EH (cell line): ENCODE measurements at places on chromosomes 1 and 21.

GRCh38 chr1:71461416-71461815 lies 380.6 kb upstream of the ZRANB2 start:
- no peak for DNase-seq

DNA sequence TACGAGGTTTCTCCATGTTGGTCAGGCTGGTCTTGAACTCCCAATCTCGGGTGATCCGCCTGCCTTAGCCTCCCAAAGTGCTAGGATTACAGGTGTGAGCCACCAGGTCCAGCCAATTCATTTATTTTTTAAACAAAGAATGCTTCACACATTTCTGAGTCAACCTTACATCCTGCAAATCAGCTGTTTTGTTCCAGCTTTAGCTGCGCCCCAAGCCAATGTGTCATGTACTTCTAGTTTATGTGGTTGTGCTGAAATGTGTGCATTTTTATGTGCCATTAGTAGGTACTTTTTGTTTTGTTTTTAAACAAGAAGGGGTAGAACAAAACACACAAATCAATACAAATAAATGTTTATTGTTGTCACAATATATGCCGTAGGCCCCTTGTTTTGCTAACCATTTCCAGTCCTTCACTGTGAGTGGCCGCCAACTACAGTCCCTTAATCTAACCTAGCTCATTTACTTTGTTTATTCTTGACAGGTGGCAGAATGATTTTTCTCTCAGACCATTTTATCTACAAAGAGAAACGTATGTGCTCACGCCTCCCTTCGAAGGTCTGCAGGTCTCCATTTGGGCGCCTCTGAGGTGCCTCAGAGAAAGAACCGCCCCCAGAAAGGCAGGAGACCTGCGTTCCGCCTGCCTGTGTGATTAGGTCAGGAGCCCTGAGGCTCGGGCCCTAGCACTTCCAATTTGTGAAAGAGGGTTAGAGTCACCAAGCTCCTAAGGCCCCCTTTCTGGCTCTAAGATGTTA lies 2.8 kb upstream of the CASQ2 start:
- DNase-seq = no peak

- DNase-seq = no peak
Observed at GRCh38 chr21:15857740-15858139, 128.0 kb downstream of the USP25 start.

- no peak for DNase-seq
Observed at GRCh38 chr1:245810789-245811337, 656.1 kb downstream of the KIF26B start.

DNA sequence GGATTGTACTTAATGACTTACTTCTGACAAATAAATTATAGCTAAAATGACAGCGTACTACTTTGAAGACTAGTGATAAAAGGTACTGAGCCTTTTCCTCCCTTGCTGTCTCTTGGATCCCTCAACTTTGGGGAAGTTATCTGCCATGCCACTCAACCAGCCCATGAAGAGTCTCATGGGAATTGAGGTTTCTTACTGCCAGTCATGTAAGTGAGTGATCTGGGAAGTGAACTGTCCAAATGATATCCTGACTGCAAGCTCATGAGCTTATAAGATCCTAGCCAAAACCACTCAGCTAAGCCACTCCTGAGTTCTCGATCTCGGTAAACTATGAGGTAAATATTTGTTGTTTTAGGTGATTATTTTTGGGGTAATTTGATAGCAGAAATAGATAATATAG lies 247.8 kb downstream of the NCAM2 start:
- DNase-seq = no peak

- no peak for DNase-seq
Observed at GRCh38 chr1:158274797-158275196, 14.9 kb upstream of the CD1C start.

GRCh38 chr21:29159842-29160241 lies 29.4 kb downstream of the MAP3K7CL start:
- DNase-seq = no peak

DNA sequence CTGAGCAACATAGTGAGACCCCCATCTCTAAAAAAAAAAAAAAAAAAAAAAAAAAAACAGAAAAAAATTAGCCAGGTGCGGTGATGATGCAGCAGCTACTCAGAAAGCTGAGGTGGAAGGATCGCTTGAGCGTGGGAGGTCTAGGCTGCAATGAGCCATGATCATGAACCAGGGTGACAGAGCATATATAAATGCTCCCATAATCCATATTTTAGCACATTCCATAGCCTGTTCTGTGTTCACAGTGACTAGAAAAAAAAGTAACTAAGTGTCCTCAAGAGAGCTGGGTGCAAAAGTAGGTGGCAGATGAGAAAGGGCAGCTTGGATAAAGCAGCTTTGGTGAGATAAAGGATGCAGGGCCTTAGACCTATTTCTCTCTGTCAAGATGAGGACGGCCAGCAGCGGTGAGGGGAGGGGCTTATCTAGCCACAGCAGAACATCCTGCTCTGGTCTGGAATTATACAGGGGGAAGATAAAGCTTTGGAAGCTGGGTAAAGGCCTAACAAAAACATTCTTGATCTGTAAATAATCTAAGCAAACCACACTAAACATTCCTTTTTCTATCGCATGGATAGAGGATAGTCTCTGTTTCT lies 205.3 kb downstream of the DAB1 start:
- DNase-seq = peak; percentile 11

DNA sequence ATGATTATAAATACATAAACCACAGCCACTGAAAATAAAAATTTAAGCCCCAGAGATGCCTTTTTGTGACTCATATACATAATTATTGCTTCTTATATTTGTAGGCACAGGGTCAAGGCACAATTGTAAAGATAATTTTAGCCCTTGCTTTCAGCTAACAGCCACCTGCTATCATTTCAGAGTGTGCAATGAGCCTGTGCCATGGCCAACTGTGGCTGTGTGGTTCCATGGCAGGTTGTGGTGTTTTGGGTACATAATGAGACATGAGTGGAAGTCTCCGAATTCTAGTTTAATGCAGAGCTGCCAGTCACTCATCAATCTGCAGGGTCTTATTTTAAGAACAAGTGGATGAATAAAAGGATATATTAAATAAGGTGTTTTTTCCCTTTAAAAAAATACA lies 346.9 kb upstream of the SNX7 start:
- DNase-seq = no peak

DNA sequence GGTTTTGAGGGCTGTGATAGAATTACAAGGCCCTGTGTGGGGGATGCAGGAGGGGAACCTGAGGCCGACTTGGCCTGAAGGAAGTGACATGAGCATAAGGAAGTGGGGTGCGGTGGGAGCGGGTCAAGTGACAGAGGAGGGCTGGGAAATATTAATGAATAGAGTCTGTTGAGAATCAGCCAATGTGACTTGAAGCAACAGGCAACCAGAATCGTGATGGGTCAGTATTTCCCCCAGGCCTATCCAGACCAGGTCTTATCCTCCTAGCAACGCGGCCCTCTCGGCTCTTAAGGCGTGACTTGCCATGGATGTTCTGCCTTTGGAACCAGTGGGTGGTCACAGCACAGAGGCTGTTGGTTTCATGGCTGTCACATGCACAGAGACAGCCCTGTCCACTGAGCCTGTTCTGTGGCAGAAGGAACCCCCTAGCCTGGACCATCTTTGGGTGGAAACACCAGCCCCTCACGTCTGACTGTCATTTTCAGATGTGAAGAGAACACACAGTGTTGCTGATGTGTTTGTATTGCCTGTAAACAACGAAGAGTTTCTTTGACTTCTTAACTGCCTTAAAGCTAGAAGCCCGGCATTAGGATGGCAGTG lies 468.8 kb downstream of the CAMTA1 start:
- no peak for DNase-seq

GRCh38 chr1:93448983-93449804 lies 1.3 kb downstream of the FNBP1L start:
- peak; percentile 63 for DNase-seq

GRCh38 chr1:169724168-169724567 lies 9.7 kb downstream of the SELE start:
- no peak for DNase-seq

DNA sequence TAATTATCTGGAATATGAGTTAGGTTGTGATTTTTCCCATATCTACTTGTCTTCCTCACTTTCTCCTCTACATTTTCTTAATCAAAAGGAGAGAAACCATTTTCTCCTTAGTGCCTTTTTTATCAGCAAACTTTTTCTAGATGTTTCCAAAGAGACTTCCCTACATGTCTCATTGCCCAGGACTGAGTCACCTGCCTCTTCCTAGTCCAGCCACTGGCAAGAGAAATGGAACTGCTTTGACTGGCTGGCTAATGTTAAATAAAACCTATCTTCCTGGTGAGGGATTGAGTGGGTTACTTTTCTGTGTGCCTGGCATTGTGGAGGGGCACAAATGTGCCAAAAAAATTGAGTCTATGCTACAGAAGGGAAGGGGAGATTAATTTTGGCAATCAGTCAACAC lies 52.1 kb upstream of the CD5L start:
- DNase-seq = no peak

DNA sequence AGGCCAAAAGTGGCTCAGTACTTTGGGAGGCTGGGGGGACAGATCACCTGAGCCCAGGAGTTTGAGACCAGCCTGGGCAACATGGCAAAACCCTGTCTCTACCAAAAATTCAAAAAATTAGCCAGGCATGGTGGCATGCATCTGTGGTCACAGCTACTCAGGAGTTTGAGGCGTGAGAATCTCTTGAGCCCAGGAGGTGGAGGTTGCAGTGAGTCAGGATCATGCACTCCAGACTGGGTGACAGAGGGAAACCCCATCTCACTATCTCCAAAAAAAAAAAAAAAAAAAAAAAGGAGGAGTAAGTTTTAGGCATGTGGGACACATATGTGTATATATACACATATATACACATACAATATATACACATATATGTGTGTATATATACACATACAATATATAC lies 165.3 kb upstream of the DPYD start:
- DNase-seq = peak; percentile 91

GRCh38 chr1:221573756-221574155 lies 168.1 kb downstream of the DUSP10 start:
- no peak for DNase-seq

GRCh38 chr1:179166663-179167417 lies 62.6 kb downstream of the ABL2 start:
- peak; percentile 88 for DNase-seq

GRCh38 chr1:178493301-178493741 lies 3.4 kb downstream of the CLEC20A start:
- no peak for DNase-seq

GRCh38 chr21:27818847-27819246 lies 852.0 kb upstream of the ADAMTS5 start:
- DNase-seq = no peak

GRCh38 chr1:154598871-154599635 lies 8.9 kb downstream of the ADAR start:
- no peak for DNase-seq

- DNase-seq = peak; percentile 66
Observed at GRCh38 chr1:70767377-70767776, 280.2 kb downstream of the PTGER3 start.

GRCh38 chr1:28613175-28613574 lies 21.1 kb downstream of the RAB42 start:
- no peak for DNase-seq

DNA sequence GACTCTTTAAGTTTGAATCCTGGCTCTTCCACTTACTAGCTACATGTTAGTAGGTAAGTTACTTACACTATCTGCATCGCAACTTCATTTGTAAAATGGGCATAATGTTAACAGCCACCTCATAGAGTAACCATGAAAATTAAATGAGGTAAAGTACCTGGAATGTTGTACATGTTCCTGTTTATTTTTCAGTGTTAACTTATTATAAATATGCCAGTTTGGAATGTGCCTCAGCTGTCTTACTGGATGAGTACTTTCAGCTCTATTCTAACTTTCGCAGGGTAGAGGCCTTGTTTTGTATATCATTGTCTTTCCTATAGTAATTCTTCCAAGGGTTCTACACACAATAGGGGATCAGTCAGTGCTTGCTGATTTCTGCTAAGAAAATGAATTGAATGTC lies 167.4 kb downstream of the DUSP10 start:
- DNase-seq = peak; percentile 39

DNA sequence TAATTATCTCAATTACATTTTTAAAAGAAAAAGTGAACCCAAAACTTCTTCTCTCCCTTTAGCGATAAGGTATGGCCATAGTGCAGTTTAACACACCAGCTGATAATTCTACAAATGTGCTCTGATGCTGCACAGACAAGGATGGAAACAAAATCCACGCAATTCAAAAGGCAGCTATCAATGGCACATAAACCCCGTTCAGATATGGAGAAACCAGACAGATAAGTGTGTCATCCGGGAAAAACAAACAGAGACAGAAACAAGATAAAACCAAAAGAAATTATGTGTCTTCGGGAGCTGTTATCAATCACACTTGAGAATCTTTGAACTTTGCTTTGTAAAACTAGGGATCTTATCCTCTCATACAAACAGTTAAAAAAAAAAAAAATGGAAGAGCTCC lies 73.6 kb downstream of the SIPA1L2 start:
- no peak for DNase-seq

- no peak for DNase-seq
Observed at GRCh38 chr1:112549590-112549989, 40.8 kb downstream of the WNT2B start.

GRCh38 chr1:27596986-27597385 lies 7.0 kb downstream of the AHDC1 start:
- no peak for DNase-seq

- no peak for DNase-seq
Observed at GRCh38 chr1:229371624-229372023, 28.8 kb upstream of the CCSAP start.

DNA sequence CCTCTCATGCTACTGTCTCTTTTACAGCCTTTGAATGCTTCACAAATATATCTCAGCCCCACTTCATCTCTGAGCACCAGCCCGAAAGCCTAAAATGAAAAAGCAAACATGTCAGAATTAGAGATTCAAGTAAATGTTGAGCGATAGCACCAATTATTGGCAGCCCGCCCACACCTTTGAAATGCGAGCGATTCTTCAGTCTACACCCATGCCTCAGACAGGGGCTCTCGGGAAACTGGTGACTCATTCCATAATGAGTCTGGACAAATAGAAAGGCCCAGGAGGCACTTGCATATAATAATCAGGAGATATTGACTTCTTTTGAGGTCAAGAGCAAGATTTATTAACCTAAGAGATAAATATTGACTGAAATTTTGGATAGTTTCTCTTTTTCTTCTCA lies 487.3 kb upstream of the PTBP2 start:
- no peak for DNase-seq

- DNase-seq = peak; percentile 72
Observed at GRCh38 chr1:234601301-234602017, 8.5 kb downstream of the IRF2BP2 start.

DNA sequence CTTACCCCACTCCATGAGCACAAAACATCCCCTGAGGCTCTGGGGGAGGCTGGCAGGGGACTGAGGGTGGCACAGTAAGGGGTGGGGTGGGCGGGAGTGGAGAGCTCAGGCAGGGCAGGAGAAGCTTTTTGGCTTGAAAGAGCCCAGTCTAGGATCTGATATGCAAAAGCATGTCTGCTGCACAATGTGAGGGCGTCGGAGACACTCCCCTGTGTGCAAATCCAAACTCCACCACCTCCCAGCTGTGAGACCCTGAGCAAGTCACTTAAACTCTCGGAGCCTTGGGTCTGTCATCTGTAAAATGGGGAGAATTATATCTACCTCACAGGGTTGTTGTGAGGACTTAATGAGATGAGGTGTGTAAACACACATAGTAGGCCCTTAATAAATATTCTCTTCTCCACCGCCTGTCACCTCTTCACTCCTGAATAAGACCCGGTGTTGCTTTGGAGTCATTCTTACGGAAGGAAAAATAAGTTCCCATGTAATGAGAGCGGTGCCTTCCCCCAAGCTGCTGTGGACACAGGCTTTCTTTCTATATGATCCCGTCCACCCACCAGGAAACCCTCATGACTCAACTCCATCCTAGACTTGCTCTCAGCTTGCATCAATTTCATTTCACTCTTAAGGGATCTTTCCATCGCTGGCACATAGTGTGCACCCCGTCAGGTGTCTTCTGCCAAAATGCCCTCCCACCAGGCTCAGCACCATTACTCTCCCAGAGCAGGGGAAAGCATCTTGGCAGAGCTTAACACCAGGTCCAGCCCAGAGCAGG lies 12.5 kb downstream of the KCNN3 start:
- no peak for DNase-seq
